Dermis microvascular lymphatic vessel endothelial cell (primary cell): ENCODE measurements at places on chromosomes 16 and 17. TPM values are rescaled to one million over a fixed set of nuclear protein-coding genes. Genes with fewer than 3 reads are reported as not detected.

Gene CCL14
- total RNA-seq, result 2.7 and 24.7 TPM in 2 replicates

Gene PRCD
- total RNA-seq, result 0.39 and 0.89 TPM in 2 replicates

Gene WNK4
- total RNA-seq, result 2.1 and 2.4 TPM in 2 replicates

Gene SLC52A1
- total RNA-seq, result 0.25 and 0.26 TPM in 2 replicates

Gene KCNJ2
- 1.3 and 1.7 TPM in 2 replicates for total RNA-seq

Gene RND2
- 0.13 and 0.25 TPM in 2 replicates for total RNA-seq
